ENCODE measurements at places on chromosomes 6 and 20. TPM values are rescaled to one million over a fixed set of nuclear protein-coding genes. Genes with fewer than 3 reads are reported as not detected.

LY6G6C gene
- polyA plus RNA-seq: 0.15 TPM

EDN3 gene
- not detected for polyA plus RNA-seq

DYNLT1 gene
- polyA plus RNA-seq: 171 TPM

EGFL8 gene
- 10.0 TPM for polyA plus RNA-seq

MAS1 gene
- not detected for polyA plus RNA-seq

ASIP gene
- not detected for polyA plus RNA-seq

CCM2L gene
- polyA plus RNA-seq: not detected

C20orf202 gene
- polyA plus RNA-seq: 0.91 TPM
